Forelimb muscle (tissue), 1 donor: ENCODE measurements at places on chromosomes 5 and 9. TPM values are rescaled to one million over a fixed set of nuclear protein-coding genes. Genes with fewer than 3 reads are reported as not detected.

DNA sequence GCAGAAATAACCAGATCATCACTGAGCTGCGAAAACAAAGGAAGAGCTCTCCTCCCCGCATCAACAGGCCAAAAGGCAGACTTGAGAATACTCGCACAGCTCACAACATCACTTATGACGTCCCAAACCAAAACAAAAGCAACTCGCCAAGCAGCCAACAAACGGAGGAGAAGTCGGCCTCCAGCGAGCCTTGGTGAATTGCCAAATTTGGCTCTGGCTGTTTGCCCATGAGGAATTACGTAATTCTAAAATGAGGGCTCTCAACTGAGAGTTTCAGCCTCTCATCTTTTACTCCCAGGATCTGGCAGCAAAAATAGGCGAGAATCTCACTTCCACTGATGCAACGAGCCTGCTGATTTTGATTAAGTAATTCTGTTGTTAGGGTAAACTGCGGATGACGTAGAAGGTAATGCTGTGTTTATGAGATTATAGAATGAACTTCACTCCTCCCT lies 51.7 kb upstream of the SEMA6A start:
- DNase-seq: peak; percentile 78

DNA sequence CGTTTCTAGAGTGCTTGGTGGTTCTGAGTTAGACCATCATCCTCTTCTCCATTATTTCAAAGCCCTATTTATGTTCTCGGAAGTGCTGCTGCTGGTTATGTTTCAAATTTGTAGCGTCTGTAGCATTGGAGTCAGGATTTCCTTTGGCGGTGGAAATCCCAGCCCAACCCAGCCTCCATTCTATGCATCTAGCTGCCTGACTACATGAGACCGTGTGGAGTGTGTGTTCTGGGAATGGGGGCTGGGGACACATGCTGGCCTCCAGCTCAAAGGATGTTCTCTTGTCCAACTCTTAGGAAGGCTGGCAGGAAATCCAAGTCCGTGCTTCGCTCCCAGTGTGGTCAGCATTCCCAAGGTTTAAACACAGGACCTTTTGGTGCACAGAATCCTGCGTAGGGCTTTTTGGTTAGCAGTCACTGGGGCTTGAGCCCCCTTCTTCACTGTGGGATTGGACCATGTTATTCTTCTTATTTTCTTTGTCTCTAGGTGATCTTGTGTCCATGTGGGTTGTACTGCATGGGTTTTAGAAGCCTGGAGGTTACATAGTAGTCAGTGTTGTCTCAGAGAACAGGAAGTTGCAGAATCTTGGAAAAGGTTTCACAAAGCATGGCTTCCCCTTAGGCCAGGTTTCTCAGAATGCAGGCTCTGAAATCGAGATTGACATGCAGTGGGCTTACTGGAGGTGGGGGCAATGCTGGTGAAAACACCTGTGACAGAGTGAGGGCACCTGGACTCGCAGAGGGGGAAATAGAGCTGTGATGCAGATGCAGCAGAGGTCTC lies 132.2 kb downstream of the ARHGAP26 start:
- DNase-seq: no peak

Gene CTSV
- 0.24 TPM for polyA plus RNA-seq

DNA sequence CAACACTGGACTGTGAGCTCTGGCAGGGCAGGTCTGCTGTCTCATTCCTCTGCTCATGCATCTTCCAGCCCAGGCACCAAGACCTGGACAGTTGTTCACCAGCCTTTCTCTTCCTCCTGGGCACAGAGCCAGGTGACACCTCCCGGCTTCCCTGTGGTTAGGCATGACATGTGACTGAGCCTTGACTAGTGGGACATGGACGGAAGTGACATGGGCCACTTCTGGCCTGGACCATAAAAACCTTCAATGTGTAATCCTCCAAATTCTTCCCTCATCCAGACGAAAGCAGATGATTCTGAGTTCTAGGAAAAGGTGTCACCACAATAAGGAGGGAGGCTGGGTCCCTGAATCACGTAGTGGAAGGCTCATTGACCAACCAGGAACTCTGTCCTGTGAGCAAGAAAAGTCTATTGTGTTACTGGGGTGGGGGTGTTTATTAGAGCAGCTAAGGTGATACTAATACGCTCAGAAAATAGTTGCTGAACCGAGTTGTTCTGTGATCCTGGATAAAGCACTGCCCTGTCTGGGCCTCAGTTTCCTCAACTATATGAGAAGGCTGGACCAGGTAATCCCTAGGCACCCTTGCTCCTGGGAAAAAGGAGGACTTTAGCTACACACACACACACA lies 26.6 kb upstream of the CRB2 start:
- no peak for DNase-seq

DNA sequence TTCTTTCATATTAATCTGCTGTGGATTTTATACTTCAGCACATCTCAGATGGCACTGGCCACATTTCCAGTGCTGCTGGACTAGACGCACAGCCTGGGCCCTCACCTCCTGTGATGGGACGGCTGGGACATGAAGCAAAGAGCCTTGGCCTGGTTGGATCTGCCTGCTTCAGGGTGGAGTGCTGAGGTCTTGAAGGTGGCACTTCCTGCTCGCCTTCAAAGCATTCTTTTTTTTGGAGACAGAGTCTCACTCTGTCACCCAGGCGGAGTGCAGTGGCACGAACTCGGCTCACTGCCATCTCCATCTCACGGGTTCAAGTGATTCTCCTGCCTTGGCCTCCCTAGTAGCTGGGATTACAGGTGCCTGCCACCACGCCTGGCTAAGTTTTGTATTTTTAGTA lies 73.1 kb downstream of the RAPGEF1 start:
- DNase-seq: no peak

Gene SPACA9
- polyA plus RNA-seq: 2.3 TPM

Gene CDH9
- polyA plus RNA-seq: not detected

Gene SV2C
- 0.08 TPM for polyA plus RNA-seq

GRCh38 chr9:2354216-2354615 lies 267.4 kb upstream of the VLDLR start:
- no peak for DNase-seq

DNA sequence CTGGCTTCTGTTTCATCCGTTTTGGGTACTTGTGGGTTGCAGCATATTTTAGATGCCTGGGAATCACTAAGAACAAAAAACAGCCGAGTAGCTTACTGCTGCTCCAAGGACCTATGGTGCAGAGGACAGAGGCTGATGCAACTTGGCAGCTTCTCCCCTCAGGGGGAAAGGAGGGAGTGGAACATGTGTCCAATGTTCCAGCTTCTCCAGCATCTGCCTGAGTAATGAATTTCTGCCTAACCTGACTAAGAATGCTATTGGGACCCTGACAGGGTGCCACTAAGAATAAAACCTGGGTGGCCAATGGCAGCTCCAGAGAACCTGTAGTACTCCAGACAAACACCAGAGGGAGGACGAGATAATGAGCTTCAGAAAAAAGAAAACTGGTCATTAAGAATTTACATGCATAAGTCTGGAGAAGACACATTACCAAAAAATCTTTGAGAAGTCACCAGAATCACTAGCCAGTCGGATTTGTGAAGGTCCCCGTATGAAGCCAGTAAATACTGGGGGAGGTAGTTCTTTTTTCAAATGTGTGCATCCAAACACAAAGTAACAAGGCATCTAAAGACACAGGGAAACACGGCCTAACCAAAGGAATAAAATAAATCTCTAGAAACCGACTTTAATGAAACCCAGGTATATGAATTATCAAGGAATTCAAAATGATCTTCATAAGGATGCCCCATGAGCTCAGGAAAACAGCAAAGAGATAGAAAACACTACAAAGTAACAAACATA lies 293.5 kb downstream of the HINT1 start:
- peak; percentile 22 for DNase-seq

- no peak for DNase-seq
Observed at GRCh38 chr5:16585041-16585667, 31.6 kb downstream of the RETREG1 start.

Gene SLC45A2
- polyA plus RNA-seq: 0.33 TPM

DNA sequence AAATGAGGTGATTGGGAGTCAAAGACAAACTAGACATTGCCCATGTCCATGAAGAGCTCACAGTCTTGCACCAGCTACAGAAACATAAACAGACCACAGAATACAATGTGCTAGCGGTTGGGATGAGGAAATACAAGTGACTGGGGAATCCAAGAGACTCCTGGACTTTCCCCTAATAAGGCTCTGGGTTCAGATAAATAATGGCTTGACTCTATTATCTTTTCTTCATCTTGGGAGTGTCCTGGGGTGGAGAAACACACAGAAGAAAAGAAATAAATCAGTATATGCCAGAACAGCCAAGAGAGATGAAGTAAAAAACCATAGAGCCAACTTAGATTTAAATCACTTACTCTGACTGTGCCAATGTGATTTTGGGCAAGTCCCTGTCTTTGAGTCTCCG lies 227.8 kb downstream of the PAPPA start:
- no peak for DNase-seq

GRCh38 chr5:172925336-172925948 lies 33.8 kb upstream of the RPL26L1 start:
- DNase-seq: no peak

Gene ESM1
- 1.7 TPM for polyA plus RNA-seq

DNA sequence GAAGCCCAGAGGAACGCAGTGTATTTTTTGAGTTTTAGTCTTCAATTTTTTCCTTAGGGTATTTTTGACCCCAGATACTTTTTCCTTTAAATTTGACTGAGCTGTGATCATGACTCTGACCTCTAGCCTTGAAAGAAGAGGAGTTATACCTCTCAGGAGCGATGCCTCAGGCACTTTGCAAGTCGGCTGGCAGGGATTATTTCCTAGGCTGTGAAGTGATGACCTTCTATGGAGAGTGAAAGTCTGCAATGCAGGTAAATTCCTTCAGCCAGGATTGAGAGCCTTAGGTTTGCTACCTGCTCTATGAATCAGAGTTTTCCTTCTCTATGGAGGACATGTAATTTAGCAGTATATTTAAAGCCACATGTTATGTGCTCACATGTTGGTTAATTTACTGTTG lies 10.8 kb upstream of the NUDT12 start:
- no peak for DNase-seq

Gene LRRTM2
- 0.51 TPM for polyA plus RNA-seq

DNA sequence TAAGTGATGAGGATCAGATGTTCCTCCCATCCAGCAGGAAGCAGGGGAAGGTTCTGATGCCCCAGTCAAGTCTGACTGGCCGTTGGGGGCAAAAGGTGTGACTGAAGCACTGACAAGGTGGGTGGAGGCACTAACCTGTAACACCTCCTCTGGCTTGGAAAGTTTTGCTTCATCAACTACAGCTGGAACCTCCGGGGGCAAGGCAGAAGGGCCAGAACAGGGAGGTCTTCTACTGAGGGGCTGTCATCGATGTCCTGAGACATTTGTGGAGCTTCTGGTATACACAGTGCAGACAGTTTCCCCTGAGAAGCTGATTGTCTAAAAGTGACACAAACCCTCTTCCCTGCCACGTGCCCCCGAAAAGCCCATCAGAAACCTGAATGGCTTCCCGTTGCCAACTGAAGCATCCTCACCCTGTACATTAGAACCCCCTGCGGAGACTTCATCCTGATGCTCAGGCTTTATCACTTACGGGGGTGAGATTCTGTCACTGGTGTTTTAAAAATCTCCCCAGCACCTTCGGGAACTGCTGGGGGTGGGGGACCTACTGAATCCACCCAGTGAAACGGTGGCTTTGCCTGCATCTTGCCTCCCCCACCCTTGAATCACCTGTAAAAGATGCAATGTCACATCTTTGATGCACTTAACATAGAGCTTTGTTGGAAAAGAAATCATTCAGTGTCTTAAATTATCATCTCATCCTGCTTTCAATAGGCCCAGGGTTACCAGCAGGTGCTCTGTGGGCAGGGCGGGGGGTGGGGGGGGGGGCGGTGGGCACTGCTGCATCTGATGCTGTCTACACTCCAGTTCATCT lies 24.6 kb downstream of the TRAF1 start:
- no peak for DNase-seq

GRCh38 chr5:178236679-178237078 lies 4.1 kb upstream of the PHYKPL start:
- DNase-seq: no peak

- no peak for DNase-seq
Observed at GRCh38 chr9:95494022-95494415, 22.8 kb downstream of the PTCH1 start.

Gene PCDHA13
- 0.08 TPM for polyA plus RNA-seq

Gene SH3RF2
- polyA plus RNA-seq: 9.3 TPM

DNA sequence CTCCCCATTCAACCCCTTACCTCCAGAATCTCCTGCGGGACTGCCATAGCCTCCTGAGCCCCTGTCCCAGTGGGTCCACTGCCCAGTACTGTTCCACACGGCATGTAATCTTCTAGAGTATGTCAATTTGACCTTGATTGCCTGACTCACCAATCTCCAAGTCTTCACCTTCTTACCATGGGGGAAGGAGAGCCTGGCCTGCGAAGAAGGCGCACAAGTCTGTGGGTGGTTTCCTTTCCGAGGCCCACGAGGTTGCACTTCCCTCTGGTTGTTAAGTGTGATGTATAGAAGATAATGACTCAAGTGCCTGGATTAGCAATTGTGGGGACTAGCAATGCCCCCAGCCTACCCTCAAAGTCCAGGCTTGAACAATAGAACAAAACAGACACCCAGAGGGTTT lies 8.1 kb upstream of the TENT4A start:
- DNase-seq: no peak

GRCh38 chr5:78006449-78006848 lies 230.3 kb upstream of the TBCA start:
- no peak for DNase-seq

Gene MAMDC2
- 6.9 TPM for polyA plus RNA-seq

Gene INSYN2B
- 0.05 TPM for polyA plus RNA-seq

GRCh38 chr5:23450187-23450586 lies 57.2 kb upstream of the PRDM9 start:
- no peak for DNase-seq
